Naive thymus-derived CD4-positive, alpha-beta T cell (primary cell): ENCODE measurements at places on chromosomes 3 and 15. TPM values are rescaled to one million over a fixed set of nuclear protein-coding genes. Genes with fewer than 3 reads are reported as not detected.

DNA sequence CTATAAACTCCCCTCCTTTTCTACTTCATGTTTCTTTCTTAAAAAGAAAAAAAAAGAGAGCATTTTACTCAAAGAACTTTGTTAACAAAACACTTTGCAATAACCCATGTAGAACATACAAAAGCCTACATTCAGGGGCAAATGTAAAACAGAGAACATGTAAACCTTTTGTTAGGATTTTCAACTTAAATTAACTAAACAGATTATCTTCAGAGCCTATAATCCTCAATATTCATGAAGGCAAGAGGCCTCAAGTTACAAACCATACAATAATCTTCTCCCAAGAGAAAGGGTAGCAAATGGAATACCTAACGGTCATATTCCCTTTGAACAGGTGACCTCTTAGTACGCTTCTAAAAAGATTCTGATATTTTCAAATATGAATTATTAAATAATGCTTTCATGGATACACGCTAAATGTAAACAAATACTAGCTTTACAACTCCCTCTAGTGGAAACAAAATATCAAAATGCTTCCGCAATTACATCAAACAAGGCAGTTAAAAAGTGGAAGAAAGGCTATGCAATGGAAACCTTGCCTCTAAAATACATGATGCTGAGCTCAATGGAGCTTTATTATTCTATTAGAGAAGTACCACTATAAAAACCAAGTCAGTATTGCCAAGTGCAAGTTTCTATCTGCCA is 9.9 kb downstream of the CEP152 start:
- no peak for DNase-seq

GRCh38 chr3:195079636-195080035 is 191.3 kb downstream of the XXYLT1 start:
- DNase-seq = no peak

DNA sequence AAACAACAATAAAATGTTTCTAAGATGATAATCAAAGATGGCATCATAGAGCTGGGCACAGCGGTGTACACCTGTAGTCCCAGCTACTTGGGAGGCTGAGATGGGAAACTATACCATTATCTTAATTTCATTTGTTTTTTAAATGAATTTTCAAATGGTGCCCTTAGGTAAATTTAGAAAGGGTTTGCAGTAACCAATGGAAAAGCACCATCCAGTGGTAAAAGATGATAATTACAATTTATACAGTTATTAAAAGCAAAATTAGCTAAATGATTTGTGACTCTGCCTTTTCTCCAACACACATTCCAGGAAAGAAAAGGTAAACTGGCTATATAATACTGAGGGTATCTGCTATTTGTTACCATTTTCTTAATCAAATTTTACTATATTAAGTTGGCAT is 14.4 kb upstream of the ANKRD28 start:
- no peak for DNase-seq

DNA sequence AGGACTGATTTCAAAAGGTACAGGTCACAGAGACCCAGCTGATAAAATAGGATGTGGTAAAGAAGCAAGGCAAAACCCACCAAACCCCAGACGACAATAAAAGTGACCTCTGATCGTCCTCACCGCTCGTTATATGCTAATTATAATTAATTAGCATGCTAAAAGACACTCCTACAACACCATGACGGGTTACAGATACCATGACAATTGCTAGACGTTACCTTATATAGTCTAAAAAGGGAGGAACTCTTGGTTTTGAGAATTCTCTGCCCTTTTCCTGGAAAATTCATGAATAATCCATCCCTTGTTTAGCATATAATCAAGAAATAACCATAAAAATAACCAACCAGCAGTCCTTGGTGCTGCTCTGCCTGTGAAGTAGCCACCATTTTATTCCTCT is 74.7 kb upstream of the MB21D2 start:
- DNase-seq = no peak

- no peak for DNase-seq
These were observed 83.8 kb downstream of the THRB start for GRCh38 chr3:24410860-24411259.

- no peak for DNase-seq
These were observed 64.3 kb downstream of the NCEH1 start for GRCh38 chr3:172646439-172647015.

DNA sequence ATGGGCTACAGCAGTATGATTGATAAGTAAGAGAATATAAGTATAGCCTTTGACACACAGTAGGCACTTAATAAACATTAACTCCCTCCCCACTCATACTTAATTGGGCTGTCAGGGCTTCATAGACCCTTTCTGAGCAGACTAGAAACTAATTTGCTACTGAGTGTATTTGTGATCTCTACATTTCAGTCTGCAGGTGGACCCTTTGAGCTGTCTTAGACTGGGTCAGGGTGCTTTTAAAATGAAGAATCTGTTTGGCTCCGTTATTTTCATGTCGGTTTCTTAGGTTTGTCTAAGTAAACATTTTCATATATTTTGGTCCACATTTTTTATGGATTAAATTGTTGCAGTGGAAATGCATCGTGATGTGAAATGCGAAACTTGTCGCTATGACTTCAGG is 50.3 kb upstream of the SELENOK start:
- DNase-seq = no peak

- no peak for DNase-seq
These were observed 5.7 kb downstream of the PTH1R start for GRCh38 chr3:46883054-46883829.

GRCh38 chr15:57320631-57321220 is 55.6 kb upstream of the CGNL1 start:
- no peak for DNase-seq

DNA sequence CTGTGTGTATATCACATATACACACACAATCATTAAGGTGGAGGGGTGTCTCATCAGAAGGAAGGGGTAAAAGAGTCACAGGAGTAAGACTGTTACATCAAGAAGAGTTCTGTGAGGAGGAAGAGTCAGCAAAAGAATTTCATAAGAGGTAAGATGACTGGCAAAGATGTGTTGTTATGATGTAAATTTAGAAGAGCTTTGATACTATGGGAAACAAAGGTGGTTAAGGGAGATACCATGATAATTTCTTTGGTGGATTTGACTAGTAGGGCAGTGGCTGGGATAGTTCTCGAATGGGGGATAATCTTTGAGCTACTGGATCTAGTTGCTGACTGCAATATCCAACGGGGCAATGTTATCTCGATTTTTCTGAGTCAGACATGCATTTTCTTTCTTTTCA is 61.6 kb downstream of the STAG1 start:
- no peak for DNase-seq

- DNase-seq = no peak
These were observed 445.0 kb upstream of the TGFBR2 start for GRCh38 chr3:30161375-30161774.

DNA sequence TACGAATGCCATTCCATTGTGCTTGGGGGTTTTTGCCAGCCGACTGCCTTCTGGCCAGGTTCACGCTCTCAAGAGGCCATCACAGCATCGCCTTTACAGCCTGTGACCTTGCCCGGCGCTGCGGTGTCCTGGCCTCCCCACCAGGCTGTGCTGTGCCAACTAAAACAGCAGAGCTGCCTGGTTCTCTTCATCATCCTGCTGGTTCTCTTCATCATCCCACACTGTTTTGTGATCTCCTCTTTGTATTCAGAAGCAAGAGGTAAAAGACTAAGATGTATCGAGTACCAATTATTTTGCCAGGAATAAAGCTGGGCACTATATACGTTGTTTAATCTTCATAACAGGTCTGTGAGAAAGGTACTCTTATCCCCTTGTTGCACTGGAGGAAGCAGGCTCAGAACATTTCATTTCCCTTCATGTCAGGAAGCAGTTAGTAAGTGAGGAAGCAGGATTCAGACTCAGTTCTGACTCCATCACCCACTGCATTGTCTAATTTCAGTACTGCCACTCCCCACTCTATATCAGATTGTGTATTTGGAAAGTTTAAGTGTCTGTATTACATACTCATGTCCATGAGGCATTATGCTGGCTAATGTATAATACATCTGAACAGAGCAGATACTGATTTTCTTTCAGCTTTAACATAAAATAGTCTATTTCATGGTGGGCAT is 92.7 kb downstream of the LRRC28 start:
- peak; percentile 61 for DNase-seq

GRCh38 chr15:74258456-74259291 is 22.5 kb downstream of the CCDC33 start:
- DNase-seq = no peak

- DNase-seq = no peak
These were observed 33.4 kb upstream of the FRMD4B start for GRCh38 chr3:69419276-69419675.

GRCh38 chr3:13264468-13264795 is 155.7 kb downstream of the NUP210 start:
- no peak for DNase-seq

DNA sequence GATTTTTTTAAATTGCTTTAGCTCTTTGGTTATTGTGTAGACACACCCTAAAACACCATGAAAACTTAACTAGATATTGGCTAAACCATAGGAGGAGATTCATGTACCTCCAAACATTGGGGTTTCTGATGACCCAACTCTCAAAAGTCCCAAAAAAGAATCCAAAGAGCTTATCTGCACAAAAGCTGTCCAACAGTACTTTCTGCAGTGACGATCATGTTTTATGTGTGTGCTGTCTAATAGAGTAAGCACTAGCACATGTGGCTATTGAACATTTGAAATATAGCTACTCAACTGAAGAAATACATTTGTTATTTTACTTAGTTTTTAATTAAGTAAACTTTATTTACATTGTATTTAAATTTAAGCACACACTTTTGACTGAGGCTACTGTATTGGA is 818.2 kb upstream of the LMCD1 start:
- no peak for DNase-seq

DNA sequence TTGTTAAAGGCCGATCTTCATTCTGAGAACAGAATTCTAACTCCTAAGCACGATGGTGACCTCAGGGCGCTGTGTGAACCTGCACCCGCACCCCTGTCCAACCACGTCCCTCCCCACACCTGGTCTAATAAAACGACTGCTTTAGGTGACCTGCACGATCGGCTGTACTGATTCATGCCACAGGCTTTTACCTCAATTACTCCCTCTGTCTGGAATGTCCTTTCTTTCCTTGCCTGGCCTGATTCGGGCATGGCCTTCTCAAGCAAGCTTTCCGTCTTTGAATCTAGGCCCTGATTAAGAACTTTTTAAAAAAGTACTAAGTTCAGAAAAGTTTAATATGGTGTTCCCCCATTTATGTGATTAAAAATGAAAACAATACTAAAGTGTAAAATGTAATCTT is 842 bp upstream of the U2SURP start:
- no peak for DNase-seq

GRCh38 chr15:89146366-89146765 is 58.1 kb downstream of the ABHD2 start:
- DNase-seq = no peak

GRCh38 chr3:51966016-51966415 is 1.2 kb downstream of the PCBP4 start:
- no peak for DNase-seq

DNA sequence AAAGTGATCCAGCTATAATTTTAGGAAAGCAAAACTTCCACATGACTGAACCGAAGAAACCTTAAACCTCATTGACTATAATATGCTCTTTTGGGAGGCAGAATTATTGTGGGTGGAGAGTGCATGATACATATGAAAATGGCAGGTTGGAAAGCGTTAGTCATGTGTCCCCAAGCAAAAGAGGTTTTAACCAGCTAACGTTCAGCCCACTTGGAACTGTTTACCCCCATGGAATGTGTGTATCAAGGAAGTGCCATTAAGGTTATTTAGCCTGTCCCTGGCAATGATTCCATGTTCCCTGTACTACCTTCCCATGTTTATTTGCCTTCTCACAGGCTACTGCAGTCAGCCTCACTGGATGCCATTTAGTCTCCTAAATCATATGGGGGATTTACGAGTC is 44.1 kb upstream of the LRRC58 start:
- no peak for DNase-seq

SLCO3A1 gene
- total RNA-seq = 69.1 TPM

SERINC4 gene
- total RNA-seq = not detected

THRB gene
- total RNA-seq = 1.0 TPM

SLC28A1 gene
- total RNA-seq = not detected

SKOR1 gene
- total RNA-seq = 0.62 TPM

ANKRD63 gene
- 0.27 TPM for total RNA-seq

BAHD1 gene
- 29.6 TPM for total RNA-seq

GNAT1 gene
- total RNA-seq = not detected in 2 replicates

GABRB3 gene
- total RNA-seq = not detected

PRR20G gene
- total RNA-seq = not detected

NSUN3 gene
- total RNA-seq = 20.3 TPM

CLRN1 gene
- total RNA-seq = not detected

SLCO2A1 gene
- total RNA-seq = not detected

OIP5 gene
- 15.2 and 16.7 TPM in 2 replicates for total RNA-seq

AP3B2 gene
- total RNA-seq = 0.81 TPM

PIERCE2 gene
- total RNA-seq = not detected

CHP1 gene
- 58.5 and 62.1 TPM in 2 replicates for total RNA-seq

ARHGEF26 gene
- total RNA-seq = 0.08 TPM

SLC38A3 gene
- total RNA-seq = not detected
